Suppressor macrophage treated with lipopolysaccharide for 1 hour (primary cell): ENCODE measurements at places on chromosomes 1 and 21.

DNA sequence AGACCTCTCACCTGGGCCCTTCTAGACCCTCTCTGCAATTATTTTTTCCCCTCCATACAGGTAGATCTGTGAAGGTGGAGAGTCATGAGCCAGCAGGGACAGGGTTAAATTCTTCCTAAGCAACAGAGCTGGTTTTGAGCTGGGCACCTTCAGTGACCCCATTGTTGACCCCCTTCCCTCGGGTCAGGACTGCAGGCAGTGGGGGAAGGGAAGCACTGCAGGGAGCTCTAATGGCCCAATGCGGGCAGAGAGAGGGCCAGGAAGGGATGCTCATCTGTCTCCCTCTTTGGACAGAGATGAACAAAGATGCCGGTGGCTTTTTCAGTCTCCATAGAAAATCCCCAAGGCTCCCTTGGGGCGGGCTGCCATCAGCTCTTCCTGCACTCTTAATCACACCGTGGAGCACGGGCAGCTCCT, 21.4 kb downstream of the SOX13 start:
- no peak for DNase-seq

GRCh38 chr1:41312991-41313645, 48.1 kb upstream of the FOXO6 start:
- DNase-seq, result no peak

DNA sequence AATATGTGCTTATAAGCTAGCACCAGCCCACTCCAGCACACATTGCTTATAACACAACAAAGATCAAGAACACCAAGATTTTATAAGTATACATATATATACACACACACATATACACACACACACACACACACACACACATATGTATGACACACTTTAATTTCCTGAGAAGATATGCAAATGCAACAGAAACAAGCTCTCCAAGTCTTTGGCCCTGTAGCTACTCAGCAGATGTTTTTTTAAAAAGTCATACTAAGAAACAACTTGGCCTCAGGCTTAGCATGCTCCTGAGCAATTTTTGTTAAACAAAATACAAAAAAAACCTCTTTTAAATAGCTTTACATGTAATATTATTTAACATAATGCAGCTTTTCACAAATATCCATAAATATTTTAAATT, 11.1 kb downstream of the TNFSF18 start:
- DNase-seq, result no peak

DNA sequence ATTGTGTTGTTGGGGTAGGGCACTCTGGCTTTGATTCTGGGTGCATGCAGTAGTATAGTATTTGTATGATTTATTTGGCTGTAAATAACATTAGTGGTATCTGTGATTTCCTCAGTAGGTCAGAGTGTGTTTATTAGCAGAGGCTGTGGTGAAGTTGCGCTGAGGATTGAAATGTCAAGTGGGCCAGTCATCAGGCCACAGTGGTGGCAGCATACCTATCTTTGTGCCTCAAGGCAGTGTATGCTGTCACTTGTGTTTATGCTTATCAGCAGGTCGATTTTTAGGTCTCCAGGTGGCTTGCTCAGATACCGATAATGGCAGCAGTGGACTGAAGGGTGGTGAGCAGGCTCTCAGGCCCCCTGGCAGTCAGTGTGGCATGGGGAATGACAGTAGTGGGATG, 11.3 kb downstream of the LY9 start:
- no peak for DNase-seq

GRCh38 chr1:115142616-115143015, 53.3 kb upstream of the TSPAN2 start:
- DNase-seq, result no peak

DNA sequence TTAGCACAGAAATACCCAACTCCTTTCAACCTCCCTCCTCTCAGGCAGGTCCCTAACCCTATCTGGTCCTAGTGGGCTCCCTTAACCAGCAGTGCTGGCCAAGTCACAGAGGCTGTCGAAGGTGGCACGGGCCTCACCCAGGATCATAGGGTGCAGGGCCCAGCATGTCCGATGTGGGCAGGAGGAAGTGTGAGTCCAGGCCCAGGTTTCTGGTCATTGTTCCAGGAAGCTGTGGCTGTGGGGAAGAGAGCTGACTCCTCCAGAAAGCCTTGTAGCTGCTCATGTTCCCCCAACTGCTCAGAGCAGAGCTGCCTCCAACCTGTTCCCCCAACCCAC, 2.4 kb downstream of the CCDC17 start:
- DNase-seq, result no peak

DNA sequence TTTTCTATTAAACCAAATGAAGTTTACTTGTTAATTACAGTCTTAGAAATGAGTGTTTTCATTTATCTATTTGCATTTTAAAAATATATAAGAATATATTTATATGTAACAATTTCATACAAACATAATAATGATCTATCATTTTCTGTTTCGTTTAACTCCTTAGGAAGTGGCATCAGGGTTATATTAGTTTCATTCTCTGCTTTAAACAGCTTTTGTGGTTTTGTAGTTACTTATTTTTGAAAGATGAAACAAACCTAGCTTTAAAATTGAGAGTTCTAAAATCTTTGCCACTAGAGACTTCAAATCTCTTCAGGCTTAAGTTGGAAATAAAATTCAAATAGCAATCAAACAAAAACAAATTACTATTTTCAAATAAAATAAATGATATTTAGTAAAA, 2110.6 kb downstream of the MRPL39 start:
- no peak for DNase-seq
